ENCODE measurements at places on chromosomes 5 and 9. TPM values are rescaled to one million over a fixed set of nuclear protein-coding genes. Genes with fewer than 3 reads are reported as not detected.

GRCh38 chr5:1541702-1542400 lies 18.1 kb upstream of the LPCAT1 start:
- H3K27me3 ChIP-seq = no peaks in the 10 kb centered on the region
- H3K36me3 ChIP-seq = no peaks in the 10 kb centered on the region
- H3K4me1 ChIP-seq = no peaks in the 10 kb centered on the region
- no peak overlapping the region for H3K4me3 ChIP-seq
- no peak overlapping the region for H3K27ac ChIP-seq
- DNase-seq = no peak

DNA sequence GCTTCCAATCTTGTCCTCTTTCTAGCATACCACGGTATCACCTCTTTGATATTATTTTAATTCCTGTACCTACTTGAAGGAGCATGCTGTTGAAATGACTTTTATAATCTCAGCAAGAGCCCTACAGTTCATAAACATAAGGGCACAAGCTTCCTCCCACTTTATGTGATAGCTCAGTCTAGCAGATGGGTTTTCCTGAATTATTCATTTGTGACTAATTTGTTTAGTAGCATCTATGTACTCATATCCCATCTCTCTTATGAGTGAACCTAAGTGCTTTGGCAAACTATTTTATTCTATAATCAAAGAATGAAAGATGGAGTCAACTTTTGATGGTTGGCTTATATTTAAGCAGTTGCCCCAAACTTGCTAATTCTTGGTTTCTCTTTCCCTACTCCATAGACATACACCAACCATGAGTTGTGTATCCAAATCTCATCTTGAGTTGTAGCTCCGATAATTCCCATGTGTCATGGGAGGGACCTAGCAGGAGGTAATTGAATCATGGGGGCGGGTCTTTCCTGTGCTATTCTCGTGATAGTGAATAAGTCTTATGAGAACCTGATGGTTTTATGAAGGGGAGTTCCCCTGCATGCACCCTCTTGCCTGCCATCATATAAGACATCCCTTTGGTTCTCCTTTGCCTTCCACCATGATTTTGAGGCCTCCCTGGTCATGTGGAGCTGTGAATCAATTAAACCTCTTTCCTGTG lies 17.7 kb downstream of the TXNDC8 start:
- no peak for DNase-seq
- no peaks in the 10 kb centered on the region for H3K27me3 ChIP-seq
- H3K36me3 ChIP-seq = no peaks in the 10 kb centered on the region
- no peak overlapping the region for H3K27ac ChIP-seq
- no peak overlapping the region for H3K4me3 ChIP-seq

DNA sequence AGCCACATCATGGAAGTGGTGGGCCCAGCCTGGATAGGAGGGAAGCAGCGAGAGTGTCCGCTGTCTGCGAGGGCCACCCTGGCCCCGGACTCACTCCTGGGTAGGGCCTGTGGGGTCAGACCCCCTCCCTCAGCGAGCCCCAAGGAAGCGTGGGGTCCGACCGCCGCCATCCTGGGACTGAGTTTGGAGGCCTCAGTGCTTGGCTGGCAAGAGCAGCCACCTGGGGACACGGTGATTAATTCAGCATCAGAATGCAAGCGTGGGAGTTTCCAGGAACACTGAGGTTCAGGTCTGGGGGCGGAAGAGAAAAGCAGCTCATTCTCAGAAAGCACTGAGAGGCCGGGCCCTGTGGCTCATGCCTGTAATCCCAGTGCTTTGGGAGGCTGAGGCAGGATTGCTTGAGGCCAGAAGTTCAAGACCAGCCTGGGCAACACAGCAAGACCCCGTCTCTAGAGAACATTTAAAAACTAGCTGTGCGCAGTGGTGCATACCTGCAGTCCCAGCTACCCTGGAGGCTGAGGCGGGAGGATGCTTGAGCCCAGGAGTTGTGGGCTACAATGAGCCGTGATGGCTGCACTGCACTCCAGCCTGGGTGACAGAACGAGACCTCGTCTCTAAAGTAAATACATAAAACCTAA lies 18.3 kb upstream of the CAMSAP1 start:
- H3K4me3 ChIP-seq = no peak overlapping the region
- no peak overlapping the region for H3K27ac ChIP-seq
- no peaks in the 10 kb centered on the region for H3K27me3 ChIP-seq
- no peaks in the 10 kb centered on the region for H3K4me1 ChIP-seq
- no peak for DNase-seq

- no peak overlapping the region for H3K4me3 ChIP-seq
- H3K27ac ChIP-seq = no peak overlapping the region
- no peaks in the 10 kb centered on the region for H3K4me1 ChIP-seq
- no peaks in the 10 kb centered on the region for H3K27me3 ChIP-seq
Observed at GRCh38 chr5:67455970-67456369, 259.4 kb upstream of the CD180 start.

GRCh38 chr9:92010705-92011536 lies 60.9 kb upstream of the ROR2 start:
- H3K4me3 ChIP-seq = no peak overlapping the region
- DNase-seq = no peak
- no peaks in the 10 kb centered on the region for H3K36me3 ChIP-seq
- no peaks in the 10 kb centered on the region for H3K4me1 ChIP-seq
- H3K27me3 ChIP-seq = no peaks in the 10 kb centered on the region

Gene SIL1
- polyA plus RNA-seq = 40.5 TPM

Gene LCP2
- polyA plus RNA-seq = not detected

Measured in cardiac muscle cell (in vitro differentiated cells and primary cell).